Stimulated activated CD4-positive, alpha-beta T cell treated with anti-CD3 and anti-CD28 coated beads, Interleukin-1b, Interleukin-23, amount 100 ng/mL, for 1 hour (primary cell): ENCODE measurements at places on chromosomes 12 and 14.

- DNase-seq = no peak
Measured at GRCh38 chr14:59272633-59273032, 84.2 kb downstream of the DAAM1 start.

- DNase-seq = no peak
Measured at GRCh38 chr14:61104358-61104757, 123.3 kb downstream of the SLC38A6 start.

GRCh38 chr12:31494455-31494854 is 96.5 kb downstream of the DENND5B start:
- DNase-seq = no peak

DNA sequence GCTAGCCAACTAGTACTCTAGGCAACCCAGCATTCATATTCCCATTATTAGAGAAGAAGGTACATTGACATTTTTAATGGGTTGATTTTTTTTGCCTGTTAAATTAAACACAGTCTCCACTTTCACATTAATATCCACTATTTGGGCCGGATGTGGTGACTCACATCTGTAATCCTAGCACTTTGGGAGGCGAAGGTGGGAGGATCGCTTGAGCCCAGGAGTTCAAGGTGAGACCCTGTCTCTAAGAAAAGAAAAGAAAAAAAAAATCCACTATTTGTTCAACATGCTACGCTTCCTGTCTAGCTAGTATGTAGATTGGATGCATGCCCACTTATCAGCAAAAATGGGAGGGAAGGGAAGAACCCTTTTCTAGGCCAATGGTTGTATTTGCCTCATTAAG is 7.1 kb upstream of the CRADD start:
- DNase-seq = no peak

GRCh38 chr12:123113026-123113425 is 37.9 kb downstream of the PITPNM2 start:
- DNase-seq = no peak

DNA sequence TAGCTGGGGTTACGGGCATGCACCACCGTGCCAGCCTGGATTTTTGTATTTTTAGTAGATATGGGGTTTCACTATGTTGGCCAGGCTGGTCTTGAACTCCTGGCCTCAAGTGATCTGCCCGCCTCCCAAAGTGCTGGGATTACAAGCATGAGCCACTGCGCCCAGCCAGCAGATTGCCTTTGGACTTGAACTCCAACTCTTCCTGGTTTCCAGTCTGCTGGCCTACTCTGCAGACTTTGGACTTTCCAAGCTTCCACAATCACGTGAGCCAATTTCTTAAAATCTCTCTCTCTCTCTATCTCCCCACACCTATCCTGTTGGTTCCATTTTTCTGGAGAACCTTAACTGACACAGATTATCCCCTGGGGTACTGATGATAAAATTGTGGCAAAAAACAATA is 55.0 kb downstream of the EMP1 start:
- no peak for DNase-seq

DNA sequence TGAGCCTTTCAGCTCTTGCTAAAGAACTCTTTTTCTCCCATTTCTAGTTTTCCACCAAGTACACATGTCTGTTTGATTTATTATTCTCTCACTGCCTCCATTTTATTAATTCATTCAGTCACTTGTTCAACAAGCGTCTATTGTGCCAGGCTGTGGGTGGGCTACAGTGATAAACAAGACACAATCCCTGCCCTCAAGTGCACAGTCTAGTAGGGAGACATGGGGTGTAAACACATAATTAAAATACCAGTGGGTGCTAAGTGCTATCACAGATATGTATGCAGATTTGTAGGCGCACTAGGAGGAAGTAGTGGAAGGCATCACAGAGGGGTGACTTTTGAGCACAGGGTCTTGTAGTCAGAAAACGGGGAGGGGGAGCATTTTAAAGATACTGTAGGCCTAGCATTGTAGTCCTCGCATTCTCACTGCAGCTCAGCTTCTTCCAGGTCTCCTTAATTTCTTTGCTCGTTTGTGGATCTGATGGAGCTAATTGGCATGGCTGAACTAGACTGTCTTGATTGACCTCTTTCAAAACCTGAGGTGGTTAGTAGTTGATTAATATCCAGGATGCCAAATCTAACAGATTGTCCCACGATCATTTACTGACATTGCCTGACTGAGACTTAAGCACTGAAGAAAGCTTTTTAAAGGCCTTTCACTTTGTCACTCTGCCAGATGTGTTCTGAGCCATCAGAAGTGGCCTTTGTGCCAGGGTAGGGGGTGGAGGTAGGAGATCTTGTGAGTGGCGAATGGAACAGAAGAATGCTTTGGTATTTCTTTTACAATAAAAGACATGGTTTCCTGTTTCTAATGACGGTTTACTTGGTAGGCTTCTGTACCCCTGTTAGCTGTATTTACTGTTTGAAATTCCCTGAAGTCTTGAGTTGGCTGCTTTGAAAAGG is 116.9 kb downstream of the DIP2B start:
- no peak for DNase-seq

- DNase-seq = no peak
Measured at GRCh38 chr14:76237349-76237990, 85.7 kb downstream of the GPATCH2L start.

DNA sequence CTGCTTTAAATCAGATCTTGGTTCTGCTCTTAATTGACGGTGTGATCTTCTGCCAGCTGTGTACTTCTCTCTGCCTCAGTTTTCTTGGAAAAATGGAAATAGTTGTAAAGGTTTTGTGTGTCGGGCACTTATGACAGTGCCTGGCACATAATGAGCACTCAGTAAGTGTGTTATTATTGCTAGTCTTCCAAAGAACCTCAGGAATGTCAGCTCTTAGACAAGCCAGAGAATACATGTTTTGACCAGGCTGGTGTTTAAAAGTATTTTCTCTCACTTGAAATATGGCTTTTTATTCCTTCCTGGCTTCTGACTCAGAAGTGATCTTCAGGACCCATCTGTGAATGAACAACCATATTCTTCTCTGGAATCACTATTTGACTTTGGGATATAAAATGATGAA is 304.1 kb downstream of the SNAPC1 start:
- no peak for DNase-seq

DNA sequence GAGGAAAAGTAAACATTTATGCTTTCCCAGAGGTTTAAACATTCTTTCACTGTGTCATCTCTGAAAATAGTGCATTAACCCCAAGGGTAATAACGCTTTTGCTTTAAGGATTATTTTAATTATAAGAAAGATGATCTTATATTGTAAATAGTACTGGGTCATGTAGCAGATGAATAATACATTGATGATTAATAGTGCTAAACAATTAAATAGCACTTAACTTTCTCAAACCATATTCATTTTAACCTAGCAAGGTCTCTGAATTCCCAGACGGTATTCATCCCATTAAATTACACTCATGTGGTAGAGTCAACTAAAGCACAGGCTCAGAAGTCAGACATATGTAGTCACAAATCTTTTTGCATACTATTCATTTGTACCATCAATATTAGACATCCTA is 115.6 kb upstream of the FAR2 start:
- DNase-seq = no peak

DNA sequence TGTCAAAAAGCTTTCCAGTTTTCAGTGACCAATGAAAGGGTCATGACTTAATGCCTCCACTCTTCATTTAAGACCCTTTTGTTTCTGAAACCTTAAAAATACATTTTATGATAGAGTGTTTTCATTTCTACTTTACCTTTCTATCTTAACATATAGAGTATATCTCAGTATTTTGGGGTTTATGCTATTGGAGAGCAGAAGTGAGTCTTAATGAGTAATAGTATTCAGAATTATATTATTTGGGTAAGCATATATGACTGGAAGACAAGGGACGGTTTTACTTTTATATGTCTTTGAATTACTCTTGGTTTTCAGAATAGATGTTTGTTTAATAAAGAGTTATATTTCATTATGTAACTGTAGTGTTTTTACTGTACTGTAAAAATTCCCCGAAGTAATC is 10.8 kb downstream of the ARHGAP5 start:
- no peak for DNase-seq

DNA sequence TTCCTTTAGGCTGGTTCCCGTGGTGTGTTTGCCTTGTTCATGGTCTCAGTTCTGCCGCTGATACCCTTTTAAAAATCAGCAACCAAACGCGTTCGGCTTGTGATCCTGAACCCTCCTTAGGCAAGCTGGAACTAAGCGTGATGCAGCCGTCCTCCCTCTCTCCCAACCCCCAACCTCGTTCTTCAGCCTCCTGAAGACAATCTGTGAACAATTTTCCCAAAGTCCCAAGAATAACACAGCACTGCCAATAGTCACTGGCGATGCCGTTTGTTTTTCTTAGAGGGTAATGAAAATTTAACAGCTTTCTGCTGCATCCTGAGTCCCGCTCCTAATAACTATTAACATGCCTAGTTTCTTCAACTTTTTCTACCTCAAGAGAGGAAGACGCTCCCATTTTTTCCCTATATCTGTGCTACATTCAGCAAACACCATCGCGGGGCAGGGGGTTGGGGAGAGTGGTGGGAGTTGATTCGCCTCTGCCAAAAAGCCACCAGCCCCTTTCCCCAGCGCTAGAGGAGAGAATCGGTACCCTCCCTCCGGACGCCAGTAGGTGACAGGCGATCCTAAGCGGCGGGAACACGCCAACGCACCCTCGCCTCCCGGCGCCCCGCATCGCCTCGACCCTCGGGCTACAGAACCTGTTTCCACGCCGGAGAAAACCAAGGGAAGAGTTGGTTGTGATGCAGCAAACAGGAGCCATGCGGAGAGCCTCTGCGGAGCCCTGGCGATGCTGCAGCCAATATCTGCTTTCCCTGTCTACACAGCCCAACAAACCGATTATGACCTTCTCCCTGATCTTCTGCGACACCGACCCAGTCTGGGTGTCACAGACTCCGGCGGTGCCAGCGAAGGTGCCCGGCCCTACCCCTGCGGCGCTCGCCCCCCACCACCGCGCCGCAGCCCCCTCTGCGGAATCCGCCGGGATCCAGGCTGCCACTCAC is 752 bp downstream of the PRICKLE1 start:
- DNase-seq = no peak

GRCh38 chr14:81584495-81584894 is 50.8 kb upstream of the SEL1L start:
- no peak for DNase-seq

DNA sequence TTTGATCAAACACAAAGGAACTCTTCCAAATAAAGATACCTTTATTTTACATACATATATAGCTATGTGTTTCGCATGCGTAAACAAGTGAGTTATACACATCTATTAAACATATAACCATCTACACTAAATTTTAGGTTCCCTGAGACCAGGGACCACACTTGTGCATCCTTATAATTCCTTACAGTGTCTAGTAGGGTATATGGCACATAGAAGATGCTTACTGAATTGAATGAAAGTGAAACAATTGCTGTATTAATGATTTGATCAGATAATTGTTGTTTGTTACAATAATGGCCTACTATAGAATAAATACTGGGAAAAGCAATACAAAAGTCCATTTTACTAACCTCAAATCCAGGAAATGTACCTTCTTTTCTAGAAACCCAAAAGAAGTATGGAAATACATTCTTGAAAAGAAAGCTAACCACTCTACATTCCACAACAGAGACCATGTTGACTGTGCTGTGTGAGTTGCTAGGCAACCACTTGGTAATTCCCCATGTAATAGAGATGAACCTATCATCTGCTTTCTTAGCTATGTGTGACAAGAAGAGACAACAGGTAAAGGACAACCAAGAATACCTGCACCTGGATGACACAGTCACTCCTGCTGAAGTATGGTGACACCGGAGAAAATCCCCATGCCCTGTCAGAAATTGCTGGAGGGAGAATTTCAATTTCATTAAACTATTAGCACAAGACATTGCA is 11.9 kb upstream of the CIPC start:
- DNase-seq = no peak

DNA sequence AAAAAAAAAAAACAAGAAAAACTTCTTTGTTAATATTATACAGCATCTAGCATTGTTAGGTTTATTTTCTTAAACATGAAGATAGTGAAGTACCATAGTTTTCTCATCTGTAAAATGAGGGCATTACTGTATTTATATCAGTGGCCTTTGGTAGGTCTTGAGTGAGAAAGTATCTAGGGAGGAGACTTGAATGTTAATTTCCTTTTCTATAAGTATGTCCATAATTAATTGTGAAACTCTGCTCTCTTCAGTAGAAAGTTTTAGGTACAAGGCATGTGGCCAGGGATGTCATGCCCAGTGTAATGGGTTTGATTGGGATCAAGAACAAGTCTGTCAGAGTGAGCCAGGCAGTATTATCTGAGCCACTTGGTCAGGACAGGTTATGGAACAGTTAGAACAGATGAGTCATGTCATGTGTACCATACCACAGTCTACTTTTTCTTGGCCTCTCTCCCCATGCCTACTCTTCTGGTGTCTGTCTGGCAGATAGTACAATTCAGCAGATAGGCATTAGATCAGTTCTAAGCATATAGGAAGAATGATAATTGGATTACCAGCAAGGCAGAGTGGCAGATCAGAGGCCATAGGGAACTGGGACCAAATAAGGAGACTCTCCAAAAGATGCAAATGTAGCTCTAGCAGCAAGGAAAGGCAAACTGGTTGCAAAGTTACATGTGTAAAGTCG is 30.4 kb downstream of the FBXO34 start:
- DNase-seq = no peak

GRCh38 chr14:92135269-92135668 is 13.5 kb downstream of the CPSF2 start:
- DNase-seq = no peak

GRCh38 chr12:45651029-45651428 is 78.5 kb upstream of the ARID2 start:
- no peak for DNase-seq

DNA sequence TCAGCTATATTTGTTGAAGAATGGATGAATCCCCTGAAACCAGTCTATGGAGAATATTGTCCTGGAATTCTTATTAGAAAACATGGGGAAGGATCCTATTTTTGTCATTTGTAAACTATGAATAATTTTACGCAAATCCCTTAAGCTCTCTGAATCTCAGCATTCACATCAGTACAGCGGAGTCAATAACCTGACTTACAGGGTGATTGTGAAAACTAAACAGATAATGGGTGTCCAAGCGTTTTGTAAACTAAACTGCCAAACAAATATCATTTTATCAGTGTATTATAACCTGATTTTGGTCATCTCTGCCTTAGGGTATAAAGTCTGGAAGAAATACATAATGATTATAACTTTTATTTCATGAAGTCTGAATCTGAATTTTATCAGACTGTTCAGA is 10.0 kb downstream of the ART4 start:
- no peak for DNase-seq

- DNase-seq = no peak
Measured at GRCh38 chr14:93936245-93936644, 9.1 kb downstream of the FAM181A start.

- DNase-seq = no peak
Measured at GRCh38 chr14:88837495-88837894, 13.0 kb downstream of the TTC8 start.

GRCh38 chr12:56521209-56521589 is 421 bp upstream of the RBMS2 start:
- no peak for DNase-seq

- DNase-seq = no peak
Measured at GRCh38 chr12:25241167-25242020, 9.3 kb downstream of the KRAS start.

DNA sequence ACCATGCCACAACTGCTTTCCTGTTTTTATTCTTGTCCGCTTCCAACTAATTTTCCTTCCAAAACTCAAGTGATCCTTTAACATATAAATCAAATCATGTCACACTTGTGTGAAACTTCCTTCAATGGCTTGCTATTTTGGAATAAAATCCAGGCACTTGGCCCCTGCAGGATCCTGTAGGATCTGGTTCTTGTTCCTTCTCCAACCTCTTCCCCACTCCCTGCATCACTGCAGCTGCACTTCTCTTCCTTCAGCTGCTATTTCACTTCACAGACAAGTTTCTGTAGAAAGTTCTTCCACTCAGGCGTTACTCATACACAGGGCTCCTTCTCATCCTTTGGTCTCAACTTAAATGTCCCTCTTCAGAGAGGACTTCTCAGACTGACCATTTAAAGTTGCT is 239.7 kb upstream of the BTG1 start:
- no peak for DNase-seq
